ENCODE measurements at places on chromosomes 5 and 9.

- DNase-seq = no peak
Observed at GRCh38 chr9:79353856-79354520, 217.8 kb upstream of the TLE4 start.

DNA sequence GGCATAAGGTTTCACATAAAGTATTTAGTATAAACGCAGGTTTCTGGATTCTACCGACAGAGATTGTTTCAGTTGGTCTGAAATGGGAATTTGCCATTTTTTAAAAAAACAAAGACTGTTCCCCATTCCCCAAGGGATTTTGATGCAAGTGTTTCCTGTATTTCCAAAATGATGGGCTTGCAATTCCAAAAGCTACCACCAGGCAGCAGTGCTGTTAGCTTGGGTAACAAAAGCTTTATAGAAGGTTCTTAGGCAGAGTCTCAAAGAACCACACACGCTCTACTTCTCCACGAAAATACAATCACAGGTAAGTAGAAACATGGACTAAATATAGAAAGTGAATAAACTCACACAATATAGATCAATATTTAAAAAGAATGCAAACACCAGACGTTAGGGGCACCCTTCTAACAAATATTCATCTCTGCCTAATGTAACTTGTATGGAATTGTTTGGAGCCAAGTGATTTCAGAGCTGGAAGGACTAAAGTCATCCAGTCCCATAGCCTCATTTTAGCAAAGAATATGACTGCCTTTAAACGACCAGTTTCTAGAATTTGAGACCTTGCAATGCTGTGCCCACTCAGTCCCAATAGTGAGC lies 154.3 kb downstream of the SPOCK1 start:
- DNase-seq = no peak

GRCh38 chr9:132312873-132313272 lies 41.9 kb downstream of the SETX start:
- no peak for DNase-seq

DNA sequence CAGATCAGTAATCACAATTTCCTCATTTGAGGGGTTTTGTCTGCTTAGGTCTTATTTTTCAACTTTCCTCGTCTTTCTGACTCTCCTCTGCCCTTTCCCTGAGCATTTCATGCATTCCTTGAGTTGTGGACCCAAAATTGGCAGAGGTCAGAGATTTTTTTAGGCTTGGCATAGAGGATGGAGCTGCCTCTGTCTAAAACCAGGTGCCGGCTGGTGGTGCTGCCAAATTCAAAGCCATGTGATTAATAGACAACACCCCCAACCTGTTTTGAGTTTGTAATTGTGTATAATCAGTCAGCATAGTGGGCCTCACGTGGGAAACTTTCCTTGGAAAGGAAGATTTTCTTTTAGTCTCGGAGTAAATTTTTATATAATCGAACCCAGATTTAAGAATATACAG lies 39.6 kb downstream of the TJP2 start:
- no peak for DNase-seq

DNA sequence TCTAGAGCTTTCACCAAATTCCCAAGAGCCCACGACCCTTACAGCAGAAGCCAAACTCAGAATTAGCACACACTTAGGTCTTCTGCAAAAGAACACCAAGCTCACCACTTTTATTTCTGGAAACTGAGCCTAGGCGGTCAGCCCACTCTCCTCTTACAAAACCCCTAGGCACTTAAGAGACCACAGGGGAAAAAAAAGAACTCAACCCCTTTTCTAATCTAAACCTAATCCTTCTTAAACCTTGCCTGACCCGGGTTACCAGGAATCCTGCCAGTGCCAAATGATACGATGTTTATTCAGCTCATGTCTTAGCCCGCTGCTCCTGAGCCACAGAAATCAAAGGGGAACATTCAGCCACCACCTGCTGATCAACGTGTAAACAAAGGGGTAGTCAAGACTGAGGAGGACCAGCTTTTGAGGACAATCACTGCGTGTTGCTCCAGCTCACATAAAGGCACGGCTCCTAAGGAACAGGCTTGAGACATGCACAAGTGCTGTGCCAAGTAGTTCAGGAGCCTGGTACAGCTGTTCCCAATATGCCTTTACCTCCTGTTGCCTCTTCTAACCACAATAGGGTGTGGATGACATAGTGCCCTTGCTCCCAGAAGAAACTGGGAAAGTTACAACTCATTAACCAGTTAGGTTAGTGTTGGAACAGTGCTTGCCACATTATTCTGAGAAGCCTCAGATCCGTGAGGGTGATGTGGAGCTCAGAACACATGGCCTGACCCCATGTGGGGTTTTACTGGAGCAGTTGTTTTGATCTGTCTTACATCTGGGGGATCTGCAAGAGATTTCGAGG lies 49.3 kb downstream of the ZFAND5 start:
- DNase-seq = no peak

GRCh38 chr5:57172466-57173318 lies 1.2 kb upstream of the GPBP1 start:
- no peak for DNase-seq

DNA sequence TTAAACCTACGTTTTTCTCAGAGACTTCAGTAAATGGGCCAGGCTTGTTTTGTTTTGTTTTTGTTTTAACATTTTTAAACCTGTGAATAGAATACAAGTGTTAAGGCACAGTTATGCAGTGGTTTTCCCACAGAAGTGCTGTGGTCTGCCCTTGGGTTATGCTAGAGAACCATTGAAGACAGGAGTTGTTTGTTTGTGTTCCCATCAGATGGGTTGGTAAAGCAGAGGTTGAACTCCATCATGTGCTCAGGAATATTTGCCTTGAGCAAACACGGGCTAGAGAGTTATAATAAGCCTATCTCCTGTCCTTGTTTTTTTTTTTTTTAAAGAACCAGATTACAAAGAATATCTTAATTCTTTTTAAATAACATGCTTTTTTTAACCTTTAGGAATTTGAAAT lies 28.5 kb downstream of the RHOBTB3 start:
- DNase-seq = no peak

- no peak for DNase-seq
Observed at GRCh38 chr5:9547122-9547947, 1.5 kb upstream of the SEMA5A start.

DNA sequence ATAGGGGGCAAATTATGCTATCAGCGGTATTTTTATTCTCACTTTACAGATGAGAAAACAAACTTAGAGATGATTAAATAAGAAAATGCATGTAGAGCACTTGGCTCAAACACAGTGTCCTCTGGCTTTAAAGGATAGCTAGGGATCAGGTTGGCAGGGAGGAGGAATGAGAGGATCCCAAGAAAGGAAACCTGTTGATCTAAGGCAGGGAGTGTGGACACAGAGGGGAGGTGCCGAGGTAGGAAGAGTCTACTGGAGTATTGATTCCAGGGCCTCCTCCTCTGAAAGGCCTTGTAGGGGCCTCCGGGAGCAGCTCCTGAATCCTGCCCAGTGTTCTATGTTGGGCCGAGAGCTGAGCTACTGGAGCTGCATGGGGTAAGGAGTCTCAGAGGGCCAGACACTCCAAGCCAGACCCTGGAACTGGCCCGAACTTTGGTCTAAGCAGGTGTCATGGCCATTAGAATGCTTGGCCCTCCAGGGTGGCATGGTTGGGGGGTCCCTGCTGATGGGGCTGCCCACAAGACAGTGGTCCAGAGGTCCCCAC lies 30.4 kb upstream of the TCF7 start:
- no peak for DNase-seq

Data from stimulated activated CD8-positive, alpha-beta memory T cell treated with anti-CD3 and anti-CD28 coated beads, Interleukin-2, amount 100 ng/mL, for 1 hour (primary cell).